ENCODE measurements at places on chromosomes 13 and 19. TPM values are rescaled to one million over a fixed set of nuclear protein-coding genes. Genes with fewer than 3 reads are reported as not detected.

ZNF880 gene
- total RNA-seq = not detected

LGALS14 gene
- not detected for total RNA-seq

LYPD3 gene
- 3.6 TPM for total RNA-seq

MBD3L2 gene
- total RNA-seq = not detected

SHISA2 gene
- not detected for total RNA-seq

COL5A3 gene
- 0.15 TPM for total RNA-seq

RUVBL2 gene
- total RNA-seq = 270 TPM

ZNF610 gene
- not detected for total RNA-seq

PROZ gene
- not detected for total RNA-seq

DNA sequence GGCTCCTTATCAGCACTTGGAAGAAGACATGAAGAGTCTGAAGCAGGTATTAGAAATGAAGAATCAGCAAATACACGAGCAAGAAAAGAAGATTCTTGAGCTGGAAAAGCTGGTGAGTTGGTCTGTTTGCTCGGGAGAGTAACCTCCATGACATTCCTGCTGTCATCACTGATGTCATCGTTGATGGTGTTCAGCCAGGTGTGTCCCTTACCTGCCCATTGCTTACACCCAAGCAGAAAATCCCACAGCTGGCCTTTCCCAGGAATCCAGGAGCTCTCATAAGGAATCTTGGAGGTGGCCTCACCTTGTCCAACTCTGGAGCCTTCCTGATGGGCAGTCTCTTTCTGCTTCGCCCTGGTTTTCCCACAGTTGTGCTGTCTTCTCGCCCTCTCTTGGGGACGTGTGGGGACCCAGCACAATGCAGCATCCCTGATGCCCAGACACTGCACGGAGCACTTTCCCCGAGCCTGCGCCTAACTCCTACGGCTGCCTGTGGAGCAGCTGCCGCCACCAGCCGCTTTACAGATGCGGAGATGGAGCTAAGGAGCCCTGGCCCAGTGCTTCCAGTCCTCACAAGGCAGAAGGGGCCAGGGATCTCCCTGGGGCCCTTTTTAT, 97.0 kb downstream of the SLC7A1 start:
- H3K36me3 ChIP-seq = no peaks in the 10 kb centered on the region
- no peak overlapping the region for H3K27ac ChIP-seq
- H3K4me1 ChIP-seq = no peaks in the 10 kb centered on the region
- peaks cover 9% of the 10 kb centered on the region for H3K27me3 ChIP-seq
- no peak for DNase-seq

GRCh38 chr13:77430377-77430951, 103.6 kb upstream of the MYCBP2 start:
- H3K4me1 ChIP-seq = no peaks in the 10 kb centered on the region
- H3K4me3 ChIP-seq = no peak overlapping the region
- DNase-seq = no peak
- 0 out of 2 replicates have a peak, but pooled peaks cover 3% of the 10 kb centered on the region for H3K27me3 ChIP-seq
- no peaks in the 10 kb centered on the region for H3K36me3 ChIP-seq

DNA sequence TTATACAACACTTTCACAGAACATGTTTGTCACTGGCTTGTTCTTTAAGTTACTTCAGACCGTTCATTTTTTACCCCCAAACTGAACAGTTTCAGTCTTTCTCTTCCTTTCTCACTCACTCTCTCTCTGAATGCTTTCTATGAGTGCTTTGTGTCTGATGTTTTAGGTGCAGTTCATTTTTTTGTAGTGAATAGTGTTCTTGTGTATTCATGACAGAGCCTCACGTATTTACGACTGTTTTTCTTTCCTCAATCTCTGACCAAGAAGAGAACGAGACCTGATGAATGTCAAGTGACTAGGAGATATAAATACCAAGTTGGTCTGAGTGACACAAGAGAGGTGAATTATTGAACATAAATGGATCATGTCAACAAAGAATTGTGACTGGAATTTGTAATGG, 1525.0 kb upstream of the MIR17HG start:
- H3K4me3 ChIP-seq = no peak overlapping the region
- H3K27me3 ChIP-seq = no peaks in the 10 kb centered on the region
- H3K4me1 ChIP-seq = no peaks in the 10 kb centered on the region
- H3K36me3 ChIP-seq = no peaks in the 10 kb centered on the region

DNA sequence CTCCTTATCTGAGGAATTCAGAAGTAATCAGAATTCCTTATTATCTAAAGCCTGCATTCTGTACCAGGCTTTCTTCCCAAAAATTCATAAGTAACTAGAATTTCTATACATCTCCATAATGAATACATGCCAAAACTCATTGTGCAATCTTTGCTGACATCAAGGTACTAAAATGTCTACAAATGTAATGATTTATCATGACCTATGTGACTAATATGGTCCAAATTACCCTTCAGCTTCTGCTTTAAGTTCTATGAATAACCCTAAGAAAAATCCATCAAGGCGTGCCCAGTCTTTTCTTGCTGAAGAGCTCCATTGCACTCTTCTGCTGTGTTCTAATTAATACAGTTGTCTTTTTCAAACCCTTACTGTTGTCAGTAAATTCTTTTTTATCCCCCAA, 58.5 kb upstream of the SLITRK1 start:
- no peaks in the 10 kb centered on the region for H3K27me3 ChIP-seq
- no peaks in the 10 kb centered on the region for H3K36me3 ChIP-seq
- H3K4me1 ChIP-seq = no peaks in the 10 kb centered on the region
- no peak for DNase-seq
- no peak overlapping the region for H3K4me3 ChIP-seq
- H3K27ac ChIP-seq = no peak overlapping the region

DNA sequence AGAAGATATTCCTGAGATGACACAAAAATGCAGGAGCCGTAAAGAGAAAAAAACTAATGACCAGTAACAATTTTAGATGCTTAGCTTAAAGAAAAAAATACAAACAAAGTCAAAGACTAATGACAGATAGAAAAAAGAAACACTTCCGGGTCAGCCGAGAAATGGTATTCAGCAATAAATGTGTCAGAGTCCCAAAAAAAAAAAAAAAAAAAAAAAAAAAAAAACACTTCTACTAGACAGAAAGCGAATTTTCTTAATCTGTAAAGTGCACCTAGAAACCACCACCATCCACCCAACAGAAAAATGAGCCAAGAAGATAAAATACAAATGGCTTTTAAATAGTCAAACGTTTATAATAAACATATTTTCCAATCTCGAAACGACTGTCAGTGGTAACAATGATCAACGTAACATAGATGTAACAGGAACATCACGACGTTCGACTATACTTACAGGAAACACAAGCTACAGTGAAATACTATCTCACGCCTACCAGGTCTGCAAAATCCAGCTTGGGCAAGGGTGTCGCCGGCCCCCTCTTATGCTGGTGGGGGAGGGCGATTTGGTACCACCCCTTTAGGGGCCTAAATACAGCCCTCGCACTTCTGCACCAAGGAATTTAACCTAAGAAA, 10.6 kb downstream of the ABHD17A start:
- no peak for DNase-seq
- peak overlapping the region; percentile 95 for H3K27ac ChIP-seq
- no peaks in the 10 kb centered on the region for H3K27me3 ChIP-seq
- H3K36me3 ChIP-seq = peaks cover 13% of the 10 kb centered on the region
- peaks cover 12% of the 10 kb centered on the region for H3K4me1 ChIP-seq

- H3K36me3 ChIP-seq = no peaks in the 10 kb centered on the region
- no peak overlapping the region for H3K27ac ChIP-seq
These were observed 21.0 kb upstream of the CBY2 start for GRCh38 chr13:45681113-45681512.

DNA sequence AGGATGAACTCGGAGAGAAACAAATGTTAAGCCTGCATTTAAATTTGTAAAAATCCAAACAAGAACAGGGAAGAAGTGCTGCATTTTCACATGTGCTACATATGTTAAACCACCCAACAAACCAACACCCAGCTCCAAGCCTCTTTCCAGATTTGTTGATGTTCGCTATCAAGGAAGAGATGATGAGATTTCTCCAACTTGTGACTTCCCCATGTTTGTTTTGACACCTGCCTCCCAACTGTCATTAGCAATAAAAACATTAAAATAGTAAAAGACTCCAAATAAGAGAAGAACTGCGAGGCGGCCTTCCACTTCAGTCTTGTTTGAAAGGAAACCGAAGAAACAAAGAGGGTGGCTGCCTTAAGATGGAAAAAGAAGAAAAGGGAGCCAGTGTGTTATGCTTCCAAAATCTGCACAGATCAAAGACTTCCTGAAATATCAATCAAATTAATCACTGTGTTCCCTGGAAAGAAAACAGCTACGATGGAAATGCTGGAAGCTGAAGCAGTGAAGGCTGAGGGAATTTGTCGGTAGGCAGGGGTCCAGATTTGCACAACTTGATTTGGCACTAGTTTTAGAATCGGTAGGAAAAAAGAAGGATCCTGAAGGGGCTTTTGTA, 14.0 kb upstream of the GGACT start:
- H3K27ac ChIP-seq = no peak overlapping the region
- no peaks in the 10 kb centered on the region for H3K36me3 ChIP-seq
- no peak for DNase-seq
- H3K4me3 ChIP-seq = no peak overlapping the region
- no peaks in the 10 kb centered on the region for H3K27me3 ChIP-seq

- H3K4me1 ChIP-seq = peaks cover 15% of the 10 kb centered on the region
- H3K36me3 ChIP-seq = no peaks in the 10 kb centered on the region
- no peak overlapping the region for H3K27ac ChIP-seq
- no peak for DNase-seq
These were observed 57.6 kb downstream of the MICU2 start for GRCh38 chr13:21546372-21546771.

GRCh38 chr13:44096901-44097300, 217.2 kb downstream of the LACC1 start:
- H3K4me1 ChIP-seq = no peaks in the 10 kb centered on the region
- no peak overlapping the region for H3K4me3 ChIP-seq
- no peaks in the 10 kb centered on the region for H3K27me3 ChIP-seq

DNA sequence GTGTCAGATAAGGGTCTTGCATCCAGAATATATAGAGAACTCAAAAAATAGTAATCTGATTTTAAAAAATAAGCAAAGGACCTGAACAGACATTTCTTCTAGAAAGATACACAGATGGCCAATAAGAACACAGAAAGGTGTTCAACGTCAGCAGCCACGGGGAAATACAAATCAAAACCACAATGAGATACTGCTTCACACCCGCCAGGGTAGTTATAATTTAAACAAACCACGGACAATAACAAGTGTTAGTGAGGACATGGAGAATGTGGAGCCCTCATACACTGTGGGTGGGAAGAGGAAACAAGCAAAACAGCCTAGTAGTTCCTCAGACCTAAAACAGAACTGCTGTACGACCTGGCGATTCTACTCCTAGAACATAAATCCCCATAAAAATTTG, 26.7 kb upstream of the NAPA start:
- no peak overlapping the region for H3K4me3 ChIP-seq
- H3K36me3 ChIP-seq = no peaks in the 10 kb centered on the region
- no peak overlapping the region for H3K27ac ChIP-seq
- no peaks in the 10 kb centered on the region for H3K4me1 ChIP-seq
- no peaks in the 10 kb centered on the region for H3K27me3 ChIP-seq
